Mesenchymal stem cell (in vitro differentiated cells and primary cell): ENCODE measurements at places on chromosomes 7 and 10.

DNA sequence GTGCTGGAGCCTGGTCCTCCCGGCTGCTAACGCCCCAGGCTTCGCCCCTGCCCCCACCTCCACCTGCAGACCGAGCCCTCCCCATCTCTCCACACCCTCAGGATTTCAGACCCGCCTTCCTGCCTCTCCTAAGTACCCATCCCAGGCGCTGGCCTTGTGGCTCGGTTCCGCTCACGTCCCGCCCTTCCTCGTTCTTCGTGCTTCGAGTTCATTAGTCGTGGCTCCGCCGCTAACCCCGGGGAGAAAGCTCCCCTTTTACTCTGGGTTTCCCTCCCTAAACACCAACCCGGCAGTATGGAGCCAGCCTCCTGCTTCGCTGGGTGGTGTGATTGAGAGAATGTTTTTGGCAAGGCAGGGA is 11.2 kb downstream of the EMX2 start:
- H3K4me3 ChIP-seq: peak overlapping the region; percentile 68
- peaks cover 82% of the 10 kb centered on the region for H3K27me3 ChIP-seq
- H3K27ac ChIP-seq: no peak overlapping the region
- peaks cover 4% of the 10 kb centered on the region for H3K4me1 ChIP-seq
- no peak for DNase-seq
- peaks cover 26% of the 10 kb centered on the region for H3K36me3 ChIP-seq

- H3K36me3 ChIP-seq: no peaks in the 10 kb centered on the region
- H3K27ac ChIP-seq: no peak overlapping the region
- H3K4me3 ChIP-seq: no peak overlapping the region
- no peaks in the 10 kb centered on the region for H3K4me1 ChIP-seq
- H3K27me3 ChIP-seq: peaks cover 20% of the 10 kb centered on the region
Observed at GRCh38 chr10:23493711-23494110, 54.8 kb downstream of the OTUD1 start.

- no peaks in the 10 kb centered on the region for H3K36me3 ChIP-seq
- no peaks in the 10 kb centered on the region for H3K27me3 ChIP-seq
- H3K4me3 ChIP-seq: no peak overlapping the region
- DNase-seq: no peak
- H3K4me1 ChIP-seq: no peaks in the 10 kb centered on the region
Observed at GRCh38 chr10:121355161-121355560, 243.1 kb downstream of the FGFR2 start.

DNA sequence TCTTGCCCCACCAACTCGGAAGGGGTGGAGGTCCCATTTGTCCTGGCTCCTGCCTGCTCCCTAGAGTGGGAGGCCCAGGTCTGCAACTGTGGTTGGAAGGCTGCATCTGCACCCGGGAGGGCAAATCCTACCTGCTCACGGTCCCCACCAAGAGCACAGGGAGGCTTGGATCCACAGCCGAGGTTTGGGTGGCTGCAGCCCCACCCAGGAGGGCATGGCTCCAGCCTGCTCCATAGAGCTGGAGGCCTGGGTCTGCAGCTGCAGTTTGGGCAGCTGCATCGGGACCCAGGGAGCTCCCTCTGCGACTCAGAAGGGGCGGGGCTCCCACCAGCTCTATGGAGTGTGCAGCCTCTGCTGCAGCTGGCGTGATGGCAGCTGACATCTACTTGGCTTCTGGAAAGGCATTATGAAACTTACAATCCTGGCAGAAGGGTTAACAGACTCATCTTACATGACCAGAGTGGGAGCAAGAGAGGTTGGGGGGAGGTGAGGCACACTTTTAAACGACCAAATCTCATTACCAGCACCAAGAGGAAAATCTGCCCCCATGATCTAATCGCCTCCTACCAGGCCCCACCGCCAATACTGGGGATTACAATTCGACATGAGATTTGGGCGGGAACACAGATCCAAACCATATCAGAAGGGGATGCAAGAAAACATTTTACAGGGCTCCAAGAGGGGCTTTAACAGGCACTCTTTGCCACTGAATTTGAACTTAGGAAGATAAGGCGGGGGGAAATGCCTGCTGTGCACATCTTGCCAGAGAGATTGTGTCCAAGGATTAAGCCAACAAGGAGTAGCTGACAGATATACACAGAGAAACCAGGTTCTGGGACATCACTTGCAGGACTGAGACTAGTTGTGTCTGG is 8.2 kb upstream of the BLVRA start:
- no peak overlapping the region for H3K4me3 ChIP-seq
- H3K36me3 ChIP-seq: no peaks in the 10 kb centered on the region
- DNase-seq: no peak
- H3K27ac ChIP-seq: no peak overlapping the region

DNA sequence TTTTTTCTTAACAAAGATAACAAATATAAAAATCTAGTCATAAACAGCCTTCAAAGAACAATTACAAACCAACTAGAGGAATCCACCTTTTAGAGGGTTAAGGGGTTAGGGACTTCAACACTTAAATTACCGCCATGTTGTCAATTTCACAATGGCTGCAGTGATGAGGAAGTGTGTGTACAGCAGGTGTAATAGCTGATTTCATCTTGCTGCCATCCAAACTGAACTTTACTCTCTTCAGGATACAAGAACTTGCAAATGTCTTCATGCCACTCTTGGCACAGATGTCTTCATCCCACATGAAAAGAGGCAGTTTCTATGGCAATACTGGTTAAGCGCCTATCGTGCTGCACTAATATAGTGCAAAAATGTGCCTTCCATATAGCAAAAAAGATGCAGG is 401.0 kb downstream of the PHF14 start:
- DNase-seq: no peak
- H3K27me3 ChIP-seq: no peaks in the 10 kb centered on the region
- no peak overlapping the region for H3K27ac ChIP-seq
- no peaks in the 10 kb centered on the region for H3K36me3 ChIP-seq
- peaks cover 2% of the 10 kb centered on the region for H3K4me1 ChIP-seq
